Psoas muscle (tissue), 8 donors: ENCODE measurements at places on chromosomes 12 and 14. TPM values are rescaled to one million over a fixed set of nuclear protein-coding genes. Genes with fewer than 3 reads are reported as not detected.

The NTF3 gene
- total RNA-seq: 0.25 TPM

DNA sequence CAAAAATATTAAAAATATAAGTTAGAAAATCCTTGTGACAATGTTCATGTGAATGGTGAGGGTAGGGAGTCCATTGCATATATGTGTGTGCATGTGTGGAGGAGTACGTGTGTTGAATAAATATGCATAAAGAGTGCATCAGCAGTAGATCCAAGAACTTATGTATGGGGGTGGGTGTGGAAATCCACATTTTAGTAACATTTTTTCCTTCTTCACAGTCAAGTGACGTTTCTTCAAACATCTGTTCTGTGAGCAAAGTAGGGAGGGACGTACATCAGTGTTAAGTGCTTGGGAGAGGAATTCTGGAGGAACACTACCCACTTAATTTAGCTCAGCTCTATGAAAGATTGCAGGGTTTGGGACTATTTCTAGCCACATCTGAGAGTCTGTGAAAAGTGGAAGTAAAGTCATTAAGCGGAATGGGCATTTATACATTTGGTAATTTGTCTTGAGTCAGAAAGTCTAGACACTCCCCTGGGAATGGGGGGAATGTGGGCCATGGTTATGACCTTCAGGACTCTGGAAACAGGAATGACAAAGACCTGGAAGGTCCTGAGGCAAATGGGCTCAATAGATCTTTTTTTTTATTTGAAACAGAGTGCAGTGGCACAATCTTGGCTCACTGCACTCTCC, 156.4 kb upstream of the PLXNC1 start:
- no peak for DNase-seq

- DNase-seq: no peak
These were observed 204.3 kb upstream of the FRMD6 start for GRCh38 chr14:51447411-51447810.

DNA sequence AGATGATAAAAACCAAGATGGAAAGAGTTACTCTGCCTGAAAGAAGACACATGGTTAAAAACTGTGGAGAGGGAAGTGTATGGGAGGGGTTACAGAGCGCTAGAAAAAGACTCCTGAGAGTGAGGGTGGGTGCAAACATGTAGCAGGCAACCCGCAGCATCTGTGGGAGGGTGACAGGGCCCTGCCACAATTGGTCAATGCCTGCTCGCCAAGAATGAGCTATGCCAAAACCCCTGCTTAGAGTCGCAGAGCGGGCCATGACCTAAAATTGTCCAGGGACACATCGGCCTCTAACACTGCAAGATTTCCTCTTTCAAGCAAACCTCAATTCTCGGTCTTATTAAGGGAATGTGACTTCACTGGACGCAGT, 700 bp downstream of the PRKAG1 start:
- DNase-seq: peak; percentile 81

The EIF2S3B gene
- 0.20 TPM for total RNA-seq
